Activated CD4-positive, alpha-beta memory T cell treated with anti-CD3 and anti-CD28 coated beads, Interleukin-2, amount 10 ng/mL, durations not matched to agents 7 days and 5 days (primary cell): ENCODE measurements at places on chromosomes 7 and 10. TPM values are rescaled to one million over a fixed set of nuclear protein-coding genes. Genes with fewer than 3 reads are reported as not detected.

- no peak for DNase-seq
Measured at GRCh38 chr10:34386921-34387320, 428.2 kb downstream of the PARD3 start.

GRCh38 chr10:99304862-99305229, 24.3 kb upstream of the CNNM1 start:
- DNase-seq, result no peak

- no peak for DNase-seq
Measured at GRCh38 chr7:99429756-99430155, 8.8 kb downstream of the PTCD1 start.

DNA sequence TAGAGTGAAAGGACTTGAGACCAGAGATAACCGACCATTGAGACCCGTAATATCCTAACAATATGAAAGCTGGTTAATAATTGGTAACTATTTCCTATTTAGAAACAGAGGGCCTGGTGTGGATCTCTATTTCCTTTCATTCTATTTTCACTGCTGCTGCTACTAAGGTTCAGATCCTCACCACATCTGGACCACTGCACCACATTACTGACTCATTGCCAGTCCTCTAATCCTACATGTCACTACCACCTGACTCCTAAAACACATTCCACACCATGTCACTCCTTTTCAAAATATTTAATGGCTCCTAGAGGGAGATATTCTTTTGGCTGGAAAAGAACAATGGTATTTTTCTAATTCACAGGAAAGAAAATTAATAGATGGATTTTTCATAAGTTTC, 6.4 kb downstream of the USP54 start:
- no peak for DNase-seq

DNA sequence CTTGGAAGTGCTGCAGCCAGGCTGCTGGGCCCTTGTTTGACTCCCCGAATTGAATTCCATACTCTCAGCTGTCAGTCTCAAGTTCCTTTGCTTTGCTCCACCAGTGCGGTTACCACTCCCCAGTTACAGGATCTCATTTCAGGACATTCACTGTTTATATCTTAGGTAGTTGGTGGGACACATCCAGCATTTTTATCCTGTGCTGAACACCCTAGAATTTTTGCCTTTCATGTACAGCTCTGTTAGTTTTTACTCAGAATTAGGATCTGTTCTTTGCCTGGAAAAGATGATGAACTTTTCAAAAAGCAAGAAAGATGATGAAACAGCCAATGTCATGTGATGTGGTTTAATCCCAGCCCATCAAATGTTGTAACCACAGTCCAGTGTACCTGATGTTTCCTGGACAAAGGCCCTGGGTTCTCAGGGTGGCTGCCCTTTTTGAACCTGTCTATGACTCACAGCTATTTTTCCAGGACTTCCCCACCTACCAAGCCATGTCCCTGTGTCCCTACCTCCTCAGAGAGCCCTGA, 149.7 kb downstream of the NOC3L start:
- no peak for DNase-seq

DNA sequence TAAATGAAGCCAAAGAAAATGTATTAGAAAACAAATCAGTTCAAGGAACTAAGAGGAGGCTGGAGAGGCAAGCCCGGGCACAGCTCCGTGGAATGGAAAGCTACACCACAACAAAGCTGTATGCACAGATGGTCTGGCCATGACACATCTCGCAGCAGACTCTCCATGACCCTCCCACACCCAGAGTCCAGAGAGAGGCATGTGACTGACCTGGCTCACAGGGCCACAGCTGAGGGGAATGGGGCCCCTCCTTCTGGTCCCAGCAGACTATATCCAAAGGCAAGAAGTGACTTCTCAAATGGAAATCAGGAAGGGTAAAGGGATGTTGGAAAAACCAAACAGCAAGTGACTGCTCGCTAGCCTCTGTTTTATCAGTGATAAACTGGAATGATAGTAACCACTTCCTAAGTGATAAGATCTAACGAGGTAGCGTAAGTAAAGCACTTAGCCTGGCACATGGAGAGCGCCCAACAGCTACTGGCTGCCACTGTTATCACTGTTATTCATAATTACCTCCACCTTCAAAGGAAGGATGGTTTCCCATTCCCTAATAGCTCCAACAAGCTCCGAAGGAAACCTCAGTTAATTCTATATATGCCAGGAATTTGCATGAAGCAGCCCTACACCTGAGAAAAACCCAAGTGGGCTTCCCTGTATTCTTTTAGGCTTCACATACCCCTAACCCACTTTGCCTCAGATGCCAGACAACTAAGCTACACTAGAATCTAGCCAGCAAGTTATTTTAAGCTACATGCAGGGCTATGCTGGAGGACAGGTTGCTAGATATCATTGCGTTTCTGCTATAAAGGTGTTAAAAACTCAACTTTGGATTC, 8.4 kb downstream of the OSBPL3 start:
- DNase-seq, result peak; percentile 17

GRCh38 chr10:3861795-3862194, 76.8 kb upstream of the KLF6 start:
- DNase-seq, result no peak

DNA sequence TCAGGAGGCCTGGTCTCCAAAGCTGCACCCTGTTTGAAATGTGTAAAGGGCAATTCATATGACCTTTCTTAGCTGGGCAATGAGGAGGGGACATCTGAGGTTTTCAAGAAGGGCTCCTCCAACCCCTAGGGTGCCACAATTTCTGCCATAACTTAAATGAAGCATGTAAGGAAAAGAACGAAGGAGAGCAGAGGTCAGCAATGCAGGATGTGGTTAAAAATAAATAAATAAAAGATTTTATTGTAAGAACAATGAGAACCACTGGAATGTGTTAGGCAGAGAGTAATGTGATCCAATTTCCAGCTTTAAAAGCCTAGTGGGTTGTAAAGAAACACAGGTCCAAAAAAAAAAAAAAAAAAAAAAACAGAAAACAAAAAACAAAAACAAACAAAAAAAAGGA, 673.1 kb downstream of the TNS3 start:
- DNase-seq, result no peak

- no peak for DNase-seq
Measured at GRCh38 chr7:105776986-105777910, 99.2 kb downstream of the ATXN7L1 start.

DNA sequence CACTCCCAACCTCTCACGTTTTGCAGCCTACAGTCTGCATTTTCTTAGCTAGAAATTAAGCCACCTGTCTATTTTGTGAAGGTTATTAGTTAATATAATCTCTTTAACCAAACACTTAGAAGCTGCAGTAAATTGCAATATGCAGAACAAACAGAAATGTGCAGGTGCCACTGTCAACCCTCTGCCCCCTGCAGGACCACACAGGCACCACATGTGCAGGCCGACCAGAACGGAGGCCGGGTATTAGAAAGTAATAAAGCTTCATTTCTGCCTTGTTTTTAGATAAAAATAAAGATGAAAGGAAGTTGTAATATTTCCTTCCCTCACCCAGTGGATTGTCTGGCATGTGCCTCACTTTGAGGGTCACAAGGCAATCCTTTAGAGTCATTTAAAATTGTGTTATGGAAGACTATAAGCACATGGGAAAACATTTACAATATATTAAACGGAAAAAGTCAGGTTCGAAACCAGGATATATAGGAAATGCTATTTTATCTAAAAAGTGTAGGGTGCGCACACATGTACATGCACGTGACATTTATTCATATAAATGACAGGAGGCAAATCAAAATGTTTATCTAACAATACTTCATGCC, 158.2 kb downstream of the ARHGAP12 start:
- peak; percentile 63 for DNase-seq

GRCh38 chr7:84091318-84091717, 103.3 kb downstream of the SEMA3A start:
- no peak for DNase-seq

DNA sequence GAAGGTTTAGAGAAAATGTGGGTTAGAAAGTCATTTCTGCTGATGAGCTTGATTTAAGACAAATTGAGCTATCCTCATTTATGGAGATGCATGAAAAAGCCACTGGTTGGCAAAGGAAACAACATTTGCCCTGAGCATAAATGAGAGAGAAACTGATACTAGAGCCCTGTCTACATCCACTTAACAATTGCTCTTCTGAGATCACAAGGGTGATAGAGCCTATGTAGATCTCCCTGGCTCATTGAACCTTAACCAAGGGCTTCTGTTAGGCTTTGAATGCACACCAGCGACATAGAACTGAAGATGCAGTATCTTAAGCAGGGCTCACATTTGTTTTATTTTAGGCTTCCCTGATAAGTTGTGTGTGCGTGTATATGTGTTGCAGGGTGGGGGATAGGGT, 35.0 kb downstream of the GPR141 start:
- no peak for DNase-seq

DNA sequence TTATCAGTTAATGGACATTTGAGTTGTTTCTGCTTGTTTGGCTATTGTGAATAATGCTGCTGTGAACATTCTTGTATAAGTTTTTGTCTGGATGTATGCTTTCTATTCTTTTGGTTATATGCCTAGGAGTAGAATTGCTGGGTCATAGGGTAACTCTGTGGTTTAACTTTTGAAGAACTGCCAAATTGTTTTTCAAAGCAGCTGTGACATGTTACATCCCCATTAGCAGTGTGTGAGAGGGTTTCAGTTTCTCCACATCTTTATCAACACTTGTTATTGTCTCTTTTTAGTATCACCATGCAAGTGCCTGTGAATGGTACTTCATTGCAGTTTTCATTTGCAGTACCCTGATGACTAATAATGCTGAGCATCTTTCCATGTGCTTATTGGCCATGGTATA, 2.1 kb upstream of the NDUFB8 start:
- no peak for DNase-seq

DNA sequence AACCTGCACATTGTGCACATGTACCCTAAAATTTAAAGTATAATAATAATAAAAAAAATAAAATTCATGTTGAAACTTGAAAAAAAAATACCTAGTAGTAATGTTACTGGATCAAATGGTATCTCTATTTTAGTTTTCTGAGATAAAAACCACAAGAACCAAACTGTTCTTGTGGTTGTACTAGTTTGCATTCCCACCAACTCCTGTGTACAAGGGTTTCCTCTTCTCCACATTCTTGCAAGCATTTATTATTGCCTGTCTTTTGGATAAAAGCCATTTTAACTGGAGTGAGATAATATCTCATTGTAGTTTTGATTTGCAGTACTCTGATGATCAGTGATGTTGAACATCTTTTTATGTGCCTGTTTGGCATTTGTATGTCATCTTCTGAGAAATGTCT, 177.7 kb downstream of the KIF20B start:
- no peak for DNase-seq

GRCh38 chr7:1637155-1637554, 32.9 kb upstream of the ELFN1 start:
- no peak for DNase-seq

- no peak for DNase-seq
Measured at GRCh38 chr10:109889867-109890266, 33.4 kb downstream of the XPNPEP1 start.

DNA sequence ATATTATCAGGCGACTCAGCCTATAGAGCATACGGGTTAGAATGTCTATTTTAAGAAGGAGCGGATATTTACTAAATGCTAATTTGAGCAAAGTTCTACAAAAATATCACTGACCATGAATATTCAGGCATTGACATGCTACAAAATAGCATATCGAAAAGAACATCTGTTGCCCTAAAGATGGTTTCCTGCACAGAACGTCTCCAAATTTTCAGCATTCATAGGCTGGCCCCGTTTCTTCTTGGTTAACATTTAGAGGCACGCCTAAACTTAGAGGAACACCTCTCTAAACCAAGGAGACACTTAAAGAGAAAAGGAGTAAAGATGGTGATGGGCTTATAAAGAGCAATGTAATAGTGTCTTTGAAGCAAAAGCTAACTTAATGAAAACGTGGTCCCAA, 1.3 kb upstream of the MINPP1 start:
- DNase-seq, result no peak

GRCh38 chr10:60388709-60389301, 870 bp downstream of the ANK3 start:
- no peak for DNase-seq

DNA sequence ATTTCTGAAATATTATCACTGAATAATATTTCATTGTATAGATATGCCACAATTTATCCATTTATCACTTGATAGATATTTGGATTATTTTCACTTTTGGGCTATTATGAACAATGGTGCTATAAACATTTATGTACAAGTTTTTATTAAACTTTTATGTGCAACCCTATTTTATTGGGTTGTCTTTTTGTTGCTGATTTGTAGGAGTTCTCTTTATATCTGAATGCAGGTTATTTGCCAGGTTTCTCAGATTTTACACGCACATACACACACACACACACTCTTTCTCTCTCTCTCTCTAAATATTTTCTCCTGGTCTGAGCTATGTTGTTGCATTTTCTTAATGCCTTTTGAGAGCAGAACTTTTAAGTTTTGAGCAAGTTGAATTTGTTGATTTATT, 36.2 kb downstream of the ADK start:
- DNase-seq, result no peak

GRCh38 chr7:101575168-101575567, 53.9 kb downstream of the MYL10 start:
- no peak for DNase-seq

GRCh38 chr10:119541459-119542356, 811 bp downstream of the RGS10 start:
- peak; percentile 54 for DNase-seq

DNA sequence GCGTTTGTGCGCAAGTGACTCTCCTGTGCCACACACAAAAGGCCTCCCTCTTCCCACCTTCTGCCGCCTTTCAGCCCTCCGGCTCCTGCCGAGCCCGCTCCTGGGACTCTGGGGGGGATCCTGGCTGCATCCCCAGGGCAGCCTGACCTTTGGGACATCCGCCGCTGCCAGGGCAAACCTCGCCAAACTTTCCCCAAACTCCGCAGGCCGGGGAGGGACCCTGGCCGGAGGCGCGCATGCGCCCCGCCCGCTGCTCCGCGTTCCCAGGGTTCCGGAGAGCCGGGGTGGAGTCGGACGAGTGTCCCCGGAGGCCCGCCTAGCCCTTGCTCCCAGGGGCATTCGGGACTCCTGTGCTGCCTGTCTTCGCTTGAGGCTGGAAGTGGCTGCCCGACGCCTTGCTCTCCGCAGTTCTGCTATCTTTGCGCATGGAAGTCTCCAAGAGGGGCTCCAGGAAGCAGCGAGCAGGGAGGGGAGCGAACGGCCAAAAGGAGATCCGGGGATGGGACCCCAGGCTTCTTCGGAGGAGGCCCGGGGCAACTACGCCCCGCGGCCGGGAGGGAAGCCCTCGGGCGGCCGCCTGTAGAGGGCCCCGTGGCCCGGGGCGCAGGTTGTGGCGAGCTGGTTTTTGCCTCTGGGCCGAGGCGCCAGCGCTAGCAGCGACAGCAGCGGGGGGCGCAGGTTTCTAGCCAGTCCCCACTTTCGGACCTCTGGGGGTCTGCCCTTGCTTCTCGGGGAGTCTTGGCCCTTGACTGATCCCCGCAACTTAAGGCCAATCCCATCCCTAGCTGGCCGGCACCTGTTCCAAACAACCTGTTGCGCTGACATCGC, 7.0 kb downstream of the PTF1A start:
- no peak for DNase-seq

GRCh38 chr7:44447874-44448425, 42.5 kb downstream of the NUDCD3 start:
- no peak for DNase-seq

SYNPO2L gene
- total RNA-seq, result not detected

WASHC2C gene
- 38.6 TPM for total RNA-seq

TCAF2 gene
- 49.4 TPM for total RNA-seq

COL1A2 gene
- 0.08 TPM for total RNA-seq

DCLRE1A gene
- total RNA-seq, result 18.2 TPM

TMEM273 gene
- total RNA-seq, result 98.2 TPM

PPP1R3C gene
- total RNA-seq, result not detected

TMEM270 gene
- not detected for total RNA-seq

VENTX gene
- not detected for total RNA-seq

MAD1L1 gene
- total RNA-seq, result 136 TPM
